ENCODE measurements at places on chromosomes 3 and 15.

- no peak for DNase-seq
Observed at GRCh38 chr15:99449514-99449913, 116.3 kb upstream of the MEF2A start.

DNA sequence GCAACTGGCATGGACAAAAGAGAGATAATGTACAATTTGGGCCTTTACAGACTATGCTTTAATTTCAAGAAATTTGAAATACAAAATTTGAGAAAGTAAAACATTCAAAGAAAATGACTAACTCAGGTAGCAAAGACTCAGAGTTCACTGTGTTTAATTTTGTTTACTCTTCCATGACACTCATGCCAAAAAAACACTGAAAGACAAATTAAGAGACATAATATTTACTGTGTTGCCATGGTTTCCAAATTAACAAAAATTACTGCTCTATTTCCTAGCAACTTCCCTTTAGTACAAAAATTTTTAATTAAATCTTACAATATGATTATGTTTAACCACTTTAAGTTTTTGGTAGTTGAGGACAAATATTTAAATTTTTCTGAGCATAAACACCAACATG is 29.6 kb downstream of the LRRFIP2 start:
- DNase-seq = no peak

DNA sequence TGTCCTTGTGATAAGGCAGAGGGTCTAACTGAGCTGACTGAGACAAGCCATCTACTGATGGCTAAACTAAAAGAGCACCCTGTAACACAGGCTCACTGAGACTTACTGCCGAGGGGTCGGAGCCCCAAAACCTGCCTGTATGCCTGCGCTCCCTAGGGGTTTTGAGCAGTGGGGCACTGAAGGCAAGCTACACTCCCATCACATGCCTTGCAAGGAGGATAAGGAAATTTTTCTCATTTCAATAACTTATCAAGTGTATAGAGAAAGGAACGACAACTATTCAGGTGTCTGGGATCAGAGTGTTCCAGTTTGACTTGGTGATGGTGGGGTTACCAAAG is 292.2 kb downstream of the EPHA6 start:
- DNase-seq = no peak

- DNase-seq = no peak
Observed at GRCh38 chr3:46970391-46971091, 6.0 kb downstream of the CCDC12 start.

GRCh38 chr3:82196645-82197044 is 435.2 kb upstream of the GBE1 start:
- DNase-seq = no peak

DNA sequence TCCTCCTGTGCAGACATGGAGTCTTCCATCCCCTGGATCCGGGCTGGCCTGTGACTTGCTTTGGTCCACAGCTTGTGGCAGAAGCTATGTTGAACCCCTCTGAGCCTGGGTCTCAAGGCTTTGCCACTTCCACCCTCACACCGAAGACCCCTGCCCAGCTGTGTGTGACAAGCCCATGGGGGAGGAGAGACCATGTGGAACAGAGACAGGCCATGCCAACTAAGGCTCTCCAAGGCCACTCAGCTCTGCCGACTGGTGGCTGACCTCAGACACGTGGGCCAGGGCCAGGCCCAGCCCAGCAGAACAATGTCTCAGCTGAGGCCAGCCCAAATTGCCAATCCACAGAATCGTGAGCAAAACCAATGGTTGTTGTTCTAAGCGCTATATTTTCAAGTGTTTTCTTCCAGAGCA is 16.4 kb upstream of the CFAP100 start:
- DNase-seq = no peak
